PC-3 (cell line): ENCODE measurements at places on chromosomes 16 and 17. TPM values are rescaled to one million over a fixed set of nuclear protein-coding genes. Genes with fewer than 3 reads are reported as not detected.

The CACNG5 gene
- not detected in 2 replicates for total RNA-seq

The ABI3 gene
- not detected in 2 replicates for total RNA-seq

The LITAFD gene
- total RNA-seq: not detected in 2 replicates

The C16orf74 gene
- 64.6 and 71.0 TPM in 2 replicates for total RNA-seq

The MRPS23 gene
- 63.9 and 97.5 TPM in 2 replicates for total RNA-seq

The PIPOX gene
- 0.87 and 1.5 TPM in 2 replicates for total RNA-seq

- DNase-seq: no peak
These were observed 770.8 kb upstream of the SOX9 start for GRCh38 chr17:71349908-71350600.

GRCh38 chr16:55899857-55900256 is 24.7 kb upstream of the CES5A start:
- no peak for DNase-seq

DNA sequence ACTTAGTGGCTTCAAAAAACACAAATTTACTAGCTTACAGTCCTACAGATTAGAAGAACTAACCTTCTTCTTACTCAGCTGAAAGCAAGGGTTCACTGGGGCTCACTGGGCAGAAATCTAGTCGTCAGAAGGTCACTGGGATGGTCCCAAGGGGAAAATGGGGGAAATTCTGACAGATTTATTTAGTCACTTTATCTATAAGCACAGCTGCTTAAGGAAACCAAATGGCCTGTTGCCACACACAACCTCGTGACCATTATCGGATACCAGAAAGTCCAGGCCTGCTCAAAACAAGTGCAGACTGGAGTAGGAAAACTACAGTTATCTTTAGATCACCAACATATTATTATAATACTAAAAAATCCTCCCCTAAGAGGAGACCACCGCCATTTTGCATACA is 374.6 kb upstream of the ASIC2 start:
- DNase-seq: no peak

DNA sequence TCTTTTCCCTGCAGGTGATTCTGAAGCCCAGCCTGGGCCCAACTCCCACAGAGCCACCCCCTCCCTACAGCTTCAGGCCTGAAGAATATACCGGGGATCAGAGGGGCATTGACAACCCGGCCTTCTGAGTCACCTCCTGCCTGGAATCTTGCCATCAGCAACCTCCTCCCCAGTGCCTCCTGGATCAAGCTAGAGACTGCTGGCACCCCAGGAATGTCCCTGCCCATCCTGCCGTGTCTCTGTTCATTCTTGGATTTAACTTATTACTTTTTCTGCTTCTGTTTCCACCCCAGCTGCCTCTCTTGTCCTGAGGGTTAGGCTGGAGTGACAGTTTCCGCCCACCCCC is 4.9 kb downstream of the TMEM92 start:
- peak; percentile 82 for DNase-seq

DNA sequence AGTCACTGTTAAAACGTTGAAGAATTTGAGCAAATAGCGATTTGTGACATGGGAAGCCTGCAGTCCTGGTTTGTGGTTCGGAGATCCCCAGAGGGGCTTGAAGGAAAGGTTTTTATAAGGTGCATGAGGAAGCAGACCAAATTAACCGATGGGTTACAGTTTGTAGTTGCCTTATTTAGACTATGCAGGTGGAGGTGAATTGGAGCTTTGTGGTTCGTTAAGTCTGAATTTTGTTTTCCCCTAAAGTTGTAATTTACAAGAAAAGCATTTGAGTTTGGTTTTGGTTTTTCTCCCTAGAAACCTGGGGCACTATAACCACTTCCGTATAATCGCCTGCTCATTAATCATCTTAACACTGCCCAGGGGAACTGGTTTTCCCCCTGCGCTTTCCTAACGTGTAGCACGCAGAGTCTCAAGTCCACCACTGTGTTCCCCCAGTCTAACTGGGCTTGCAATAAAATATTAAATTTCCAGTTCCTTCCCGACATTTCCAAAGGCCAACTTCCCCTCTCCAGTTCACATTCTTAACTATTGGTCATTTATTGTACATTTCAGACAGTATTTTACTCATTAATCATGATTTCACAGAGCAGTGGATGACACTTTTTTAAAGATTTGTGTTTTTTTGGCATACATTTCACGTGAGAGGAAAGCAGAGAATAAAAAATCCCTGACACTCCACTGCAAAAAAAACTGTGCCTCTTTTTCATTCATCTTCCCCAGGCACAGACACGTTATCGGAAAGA is 932 bp downstream of the ZNF267 start:
- peak; percentile 50 for DNase-seq

DNA sequence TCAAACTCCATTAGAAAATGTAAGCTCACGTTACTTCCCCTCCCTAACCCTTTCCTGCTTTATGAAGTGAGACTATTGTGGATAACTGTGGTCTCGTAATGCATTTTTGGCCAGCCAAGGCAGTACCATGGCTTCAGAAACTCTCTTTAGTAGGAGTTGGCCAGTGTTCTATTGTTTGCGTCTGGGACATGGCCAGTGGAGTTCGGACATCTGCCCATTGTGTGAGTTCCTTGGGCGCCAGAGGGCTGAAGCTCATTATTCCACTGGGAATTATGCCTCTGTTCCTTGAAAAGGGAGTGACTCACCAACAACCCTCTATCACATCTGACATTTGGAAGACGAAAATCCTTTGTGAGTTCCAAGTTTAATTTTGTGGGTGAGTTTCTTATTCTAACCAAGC is 319.5 kb upstream of the SOX9 start:
- DNase-seq: no peak

- DNase-seq: no peak
These were observed 169.8 kb downstream of the WSCD1 start for GRCh38 chr17:6240001-6240400.

DNA sequence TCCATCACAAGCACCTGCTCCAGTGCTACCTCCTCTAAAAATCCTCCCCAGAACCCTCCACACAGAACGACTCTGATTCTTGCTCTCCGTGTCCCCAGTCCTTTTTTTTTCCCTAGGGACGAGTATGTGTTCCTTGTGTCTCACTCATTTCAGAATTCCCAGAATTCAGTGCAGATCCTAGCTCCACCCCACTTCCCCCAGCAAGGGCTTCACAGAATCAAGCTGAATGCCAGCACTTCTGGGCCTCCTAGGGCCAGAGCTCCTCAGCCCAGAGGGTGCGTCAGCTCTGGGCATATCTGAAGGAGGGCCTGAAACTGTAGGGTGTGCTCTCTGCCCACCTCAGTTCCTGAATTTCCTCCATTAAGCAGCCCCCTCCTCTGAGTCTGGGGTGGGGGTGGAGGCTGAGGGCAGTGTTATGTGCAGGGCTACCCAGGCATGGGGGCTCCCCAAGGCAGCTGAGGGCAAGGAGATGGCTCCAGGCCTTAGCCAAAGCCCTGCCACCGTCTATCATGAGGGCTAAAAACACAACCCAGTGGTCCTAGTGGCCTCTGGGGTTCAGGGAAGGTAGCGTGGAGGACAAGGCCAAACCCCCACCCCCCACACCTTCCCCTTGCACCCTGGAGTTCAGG is 6.5 kb downstream of the UNC119 start:
- no peak for DNase-seq

- DNase-seq: no peak
These were observed 208.9 kb upstream of the WSCD1 start for GRCh38 chr17:5861246-5861645.

DNA sequence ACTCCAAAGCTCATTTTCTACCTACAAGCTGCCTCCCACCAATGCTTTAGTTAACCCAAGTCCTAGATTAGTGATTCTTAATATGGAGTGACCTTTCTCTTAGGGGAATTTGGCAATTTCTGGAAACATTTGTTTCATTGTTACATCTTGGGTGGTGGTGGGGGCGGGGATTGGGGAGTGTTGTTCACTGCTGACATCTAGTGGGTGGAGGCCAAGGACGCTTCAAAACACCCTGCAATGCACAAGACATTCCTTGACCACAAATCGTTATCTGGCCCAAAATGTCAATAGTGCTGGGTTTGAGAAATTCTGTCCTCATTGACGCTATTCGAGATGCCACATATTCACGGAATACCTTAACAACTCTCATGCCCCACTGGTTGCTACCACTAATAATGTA is 282.9 kb downstream of the RBFOX1 start:
- no peak for DNase-seq

DNA sequence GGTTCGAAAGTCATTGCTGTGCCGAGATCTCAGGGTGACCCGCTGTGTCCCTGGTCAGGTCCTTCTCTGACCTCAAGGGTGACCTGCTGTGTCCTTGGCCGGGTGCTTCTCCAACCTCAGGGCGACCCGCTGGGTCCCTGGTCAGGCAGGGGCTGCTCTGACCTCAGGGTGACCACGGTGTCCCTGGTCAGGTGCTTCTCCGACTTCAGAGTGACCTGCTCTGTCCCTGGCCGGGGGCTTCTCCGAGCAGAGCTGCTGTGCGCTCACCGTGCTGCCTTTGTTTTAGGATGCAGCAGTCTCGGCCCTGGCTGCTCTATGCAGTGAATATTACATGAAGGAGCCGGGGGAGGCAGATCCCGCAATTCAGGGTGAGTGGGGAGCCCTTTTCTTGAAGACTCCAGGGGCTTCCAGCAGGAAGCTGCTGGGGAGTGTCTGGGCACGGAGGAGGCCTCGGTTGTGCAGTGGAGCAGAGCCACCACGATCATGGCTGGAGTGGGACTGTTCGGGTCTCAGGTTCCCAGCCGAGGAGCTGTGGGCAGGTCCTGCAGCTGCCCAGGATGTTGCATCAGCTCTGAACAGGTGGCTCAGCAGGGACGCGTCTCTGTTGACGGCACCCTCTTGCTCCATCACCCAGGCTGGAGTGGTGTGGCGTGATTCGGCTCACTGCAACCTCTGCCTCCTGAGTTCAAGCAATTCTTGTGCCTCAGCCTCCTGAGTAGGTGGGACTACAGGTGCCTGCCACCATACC is 83.7 kb upstream of the ZNF750 start:
- DNase-seq: no peak

- DNase-seq: no peak
These were observed 38.5 kb downstream of the TBC1D16 start for GRCh38 chr17:79997011-79997660.

GRCh38 chr17:60354223-60354622 is 37.7 kb downstream of the USP32 start:
- peak; percentile 92 for DNase-seq

GRCh38 chr16:17241264-17241835 is 229.4 kb downstream of the XYLT1 start:
- DNase-seq: no peak

DNA sequence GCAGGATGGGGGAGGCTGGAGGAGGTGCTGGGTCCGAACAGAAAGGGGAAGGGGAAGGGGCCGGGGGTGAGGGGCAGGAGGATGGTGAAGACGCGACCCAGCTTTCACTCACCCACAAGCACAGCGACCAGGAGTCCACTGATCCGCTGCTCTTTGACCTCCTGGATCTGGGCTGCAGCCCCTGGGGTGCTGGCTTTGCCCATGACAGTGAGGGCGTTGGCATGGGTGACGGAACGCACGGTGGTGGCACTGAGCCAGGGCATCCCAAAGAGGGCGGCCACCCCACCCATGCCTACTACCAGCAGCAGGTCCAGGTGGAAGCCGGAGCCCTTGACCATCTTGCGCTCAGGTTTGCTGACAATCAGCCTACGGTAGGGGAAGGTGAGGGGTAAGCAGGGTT is 14.9 kb downstream of the SLC4A1 start:
- DNase-seq: no peak

GRCh38 chr17:79760197-79760906 is 17.6 kb upstream of the CBX2 start:
- no peak for DNase-seq

- DNase-seq: peak; percentile 21
These were observed 16.2 kb downstream of the TBX4 start for GRCh38 chr17:61468263-61468907.

DNA sequence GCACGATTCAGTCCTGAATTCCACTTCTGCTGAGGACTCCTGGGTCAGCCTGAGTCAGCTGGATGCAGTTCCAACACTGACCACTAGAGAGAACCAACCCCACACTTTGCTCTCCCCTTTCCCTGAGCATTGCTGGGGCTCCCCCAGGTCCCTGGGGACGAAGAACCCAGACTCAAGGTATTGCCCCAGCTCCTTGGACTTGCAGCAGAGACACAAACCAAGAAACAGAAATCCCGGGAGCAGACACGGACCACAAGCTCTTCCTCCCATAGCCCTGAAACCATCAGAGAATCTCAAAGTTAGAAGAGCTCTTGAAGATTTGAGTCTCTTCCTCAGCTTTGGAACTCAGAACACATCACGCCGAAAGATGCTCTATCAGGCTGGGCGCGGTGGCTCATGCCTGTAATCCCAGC is 678 bp upstream of the GH1 start:
- peak; percentile 76 for DNase-seq

DNA sequence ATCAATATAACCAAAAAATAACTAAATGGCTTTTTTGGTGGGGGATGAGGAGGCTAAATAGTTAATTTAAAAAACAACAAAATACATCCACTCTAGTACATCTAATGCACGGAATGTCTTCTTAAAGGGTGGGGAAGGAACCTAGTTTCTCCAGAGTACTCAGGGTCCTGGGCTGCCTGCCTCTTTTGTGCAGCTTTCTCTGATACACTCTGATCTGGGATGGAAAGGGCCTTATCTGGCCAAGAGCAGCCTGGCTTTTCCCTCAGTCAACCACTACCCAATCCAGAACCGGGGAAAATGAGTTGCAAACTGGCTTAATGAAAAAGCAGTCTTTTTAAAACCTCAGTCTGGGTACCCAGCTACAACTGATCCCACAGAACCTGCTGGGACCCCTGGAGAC is 42.9 kb downstream of the DCUN1D3 start:
- no peak for DNase-seq

- no peak for DNase-seq
These were observed 4.3 kb upstream of the SETD6 start for GRCh38 chr16:58510776-58511628.

- DNase-seq: no peak
These were observed 57.5 kb downstream of the CYTH1 start for GRCh38 chr17:78724544-78724943.

DNA sequence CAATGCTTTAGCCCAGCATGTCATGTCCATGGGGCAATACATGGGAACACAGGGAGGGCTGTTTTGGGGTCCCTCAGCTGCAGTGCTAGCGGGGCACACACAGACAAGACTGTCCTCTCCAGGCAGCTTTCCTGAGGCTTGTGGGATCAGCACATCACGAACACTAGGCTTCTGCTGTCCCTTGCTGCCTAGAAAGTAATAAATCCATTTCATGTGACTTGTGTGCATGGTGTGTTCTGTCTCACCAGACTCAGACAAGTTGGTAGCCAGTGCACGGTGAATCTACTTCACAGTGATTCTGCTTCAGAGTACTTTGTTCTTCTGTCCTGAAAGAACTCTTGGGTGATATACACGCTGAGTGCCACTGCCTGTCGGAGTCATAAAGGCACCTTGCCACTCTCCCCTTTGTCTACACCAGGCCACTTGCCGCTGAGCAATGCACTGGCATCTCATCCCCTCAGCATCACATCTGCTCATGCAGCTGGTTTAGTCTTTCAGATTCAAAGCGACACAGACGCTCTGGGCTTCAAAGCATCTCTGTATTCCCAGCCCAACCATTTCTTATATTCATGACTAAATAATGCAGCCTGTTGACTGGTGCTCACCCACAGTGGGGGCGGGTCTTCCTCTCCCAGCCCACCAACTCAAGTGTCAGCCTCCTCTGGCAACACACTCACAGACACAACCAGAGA is 95.2 kb upstream of the COX10 start:
- no peak for DNase-seq

GRCh38 chr17:64240741-64241347 is 22.2 kb downstream of the TEX2 start:
- DNase-seq: peak; percentile 43
